ENCODE measurements at places on chromosomes 16 and 17. TPM values are rescaled to one million over a fixed set of nuclear protein-coding genes. Genes with fewer than 3 reads are reported as not detected.

PRAC1 gene
- not detected for total RNA-seq

LDHD gene
- 1.6 TPM for total RNA-seq

CDH3 gene
- 79.6 TPM for total RNA-seq

DNA sequence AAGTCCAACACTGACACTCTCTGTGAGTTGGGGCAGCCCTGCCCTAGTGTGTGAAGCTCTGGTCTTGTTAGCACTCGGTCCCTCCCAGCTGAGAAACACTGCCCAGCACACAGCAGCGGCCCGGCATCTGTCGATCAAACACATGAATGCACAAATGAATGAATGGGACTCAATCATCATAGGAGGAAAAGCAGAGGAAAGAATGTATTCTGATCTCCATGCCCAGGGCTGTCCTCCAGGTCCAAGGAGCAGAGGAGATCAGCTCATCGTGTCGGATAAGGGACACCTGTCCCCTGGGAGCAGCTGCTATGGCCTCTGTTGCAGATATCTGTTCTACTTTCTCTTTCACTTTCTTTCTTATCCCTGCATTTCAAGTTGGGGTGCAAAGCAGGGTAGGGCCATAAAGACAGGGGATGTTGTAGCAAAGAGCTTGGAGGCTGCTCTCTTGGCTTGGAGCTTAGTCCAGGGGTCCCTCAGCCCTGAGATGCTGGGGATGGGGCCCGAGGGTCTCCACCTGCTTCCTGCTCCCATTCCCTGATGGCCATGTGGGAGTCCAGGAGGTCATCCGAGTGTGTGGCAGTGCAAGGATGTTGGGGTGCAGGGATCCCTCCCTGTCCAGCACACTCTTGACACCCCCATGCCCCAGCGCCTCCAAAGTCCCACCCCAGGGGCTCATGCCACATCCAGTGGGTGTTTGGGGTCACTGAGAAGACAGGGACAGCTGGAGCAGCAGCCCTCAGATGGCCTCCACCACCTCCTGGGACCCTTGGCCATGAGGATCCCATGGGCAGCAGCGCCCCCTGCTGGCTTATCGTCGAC is 88.2 kb downstream of the IRF8 start:
- peak; percentile 87 for DNase-seq

- peak; percentile 71 for DNase-seq
Measured at GRCh38 chr17:48633266-48633677, 7.1 kb upstream of the HOXB9 start.

DNA sequence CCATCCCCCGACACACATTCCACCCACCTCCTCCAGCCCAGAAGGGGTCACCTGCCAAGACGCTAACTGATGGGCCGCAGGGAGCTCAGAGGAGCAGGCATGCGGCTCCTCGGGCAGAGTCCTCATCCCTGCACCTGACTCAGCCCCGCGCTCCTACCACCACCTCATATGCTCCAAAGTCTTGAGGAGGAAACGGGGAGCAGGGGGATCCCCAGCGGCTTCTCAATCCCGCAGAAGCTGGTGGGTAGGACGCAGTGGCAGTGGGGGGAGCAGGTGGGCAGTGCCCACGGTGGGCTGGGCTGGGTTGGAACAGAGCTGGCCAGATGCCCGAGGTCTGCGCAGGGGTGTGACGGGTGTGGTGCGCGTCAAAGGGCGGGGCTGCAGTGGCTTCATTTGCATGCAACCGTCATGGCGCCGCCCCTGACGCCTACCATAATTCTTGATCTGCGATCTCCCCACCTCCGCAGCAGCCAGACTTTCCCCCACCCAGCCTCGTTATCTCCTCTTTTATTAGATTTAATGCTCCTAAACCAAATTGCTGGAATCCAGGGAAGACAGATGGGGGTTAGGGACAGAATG is 39.0 kb upstream of the EMP2 start:
- peak; percentile 86 for DNase-seq

DNA sequence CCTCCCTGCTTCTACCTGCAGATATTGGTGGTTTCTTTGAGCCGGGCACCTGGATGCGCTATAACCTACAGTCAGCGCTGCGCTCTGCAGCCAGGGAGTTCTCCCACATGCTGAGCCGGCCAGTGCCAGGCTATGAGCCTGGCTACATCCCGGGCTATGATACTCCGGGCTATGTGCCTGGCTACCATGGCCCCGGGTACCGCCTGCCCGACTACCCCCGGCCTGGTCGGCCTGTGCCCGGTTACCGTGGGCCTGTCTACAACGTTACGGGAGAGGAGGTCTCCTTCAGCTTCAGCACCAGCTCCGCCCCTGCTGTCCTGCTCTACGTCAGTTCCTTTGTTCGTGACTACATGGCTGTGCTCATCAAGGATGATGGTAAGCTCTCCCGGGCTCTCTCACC is 13.2 kb downstream of the CNTNAP1 start:
- no peak for DNase-seq

DNA sequence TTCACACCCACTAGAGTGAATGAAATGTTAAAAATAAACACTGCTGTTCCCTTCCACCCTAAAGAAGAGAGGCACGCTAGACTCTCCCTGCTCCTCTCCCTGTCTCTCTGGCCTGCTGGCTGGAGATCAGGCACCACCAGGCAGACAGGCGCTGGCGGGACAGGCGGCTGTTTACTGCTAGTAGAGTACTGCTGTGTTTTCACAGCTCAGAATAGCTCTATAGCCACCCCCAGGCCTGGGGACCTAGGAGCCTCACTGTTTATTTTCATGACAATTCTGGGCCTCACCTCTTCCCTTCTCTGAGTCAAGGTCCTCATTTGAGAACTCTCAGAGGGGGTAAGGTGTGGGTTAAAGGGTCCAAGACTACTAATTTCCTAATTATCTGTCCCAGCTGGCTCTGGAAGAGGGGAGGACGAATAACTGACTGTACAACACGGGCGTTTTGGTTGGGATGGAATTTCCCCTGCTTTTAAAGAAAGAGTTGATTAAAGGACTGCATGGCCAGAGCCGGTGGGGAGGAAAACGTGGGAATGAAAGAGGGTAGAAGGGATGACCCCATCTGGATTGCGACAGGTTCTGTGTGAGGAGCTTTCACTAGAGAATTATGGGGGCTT is 9.0 kb upstream of the G6PC1 start:
- DNase-seq: peak; percentile 89
